ENCODE measurements at places on chromosomes 11 and 22.
A peak's percentile ranks its signal among the peaks of the same experiment; 100 is the strongest.

- DNase-seq = no peak
Measured at GRCh38 chr22:25281675-25282345, 62.4 kb downstream of the CRYBB2 start.

- DNase-seq = no peak
Measured at GRCh38 chr11:6574816-6575715, 28.4 kb downstream of the RRP8 start.

GRCh38 chr11:93905384-93905783 is 55.0 kb upstream of the VSTM5 start:
- DNase-seq = no peak

DNA sequence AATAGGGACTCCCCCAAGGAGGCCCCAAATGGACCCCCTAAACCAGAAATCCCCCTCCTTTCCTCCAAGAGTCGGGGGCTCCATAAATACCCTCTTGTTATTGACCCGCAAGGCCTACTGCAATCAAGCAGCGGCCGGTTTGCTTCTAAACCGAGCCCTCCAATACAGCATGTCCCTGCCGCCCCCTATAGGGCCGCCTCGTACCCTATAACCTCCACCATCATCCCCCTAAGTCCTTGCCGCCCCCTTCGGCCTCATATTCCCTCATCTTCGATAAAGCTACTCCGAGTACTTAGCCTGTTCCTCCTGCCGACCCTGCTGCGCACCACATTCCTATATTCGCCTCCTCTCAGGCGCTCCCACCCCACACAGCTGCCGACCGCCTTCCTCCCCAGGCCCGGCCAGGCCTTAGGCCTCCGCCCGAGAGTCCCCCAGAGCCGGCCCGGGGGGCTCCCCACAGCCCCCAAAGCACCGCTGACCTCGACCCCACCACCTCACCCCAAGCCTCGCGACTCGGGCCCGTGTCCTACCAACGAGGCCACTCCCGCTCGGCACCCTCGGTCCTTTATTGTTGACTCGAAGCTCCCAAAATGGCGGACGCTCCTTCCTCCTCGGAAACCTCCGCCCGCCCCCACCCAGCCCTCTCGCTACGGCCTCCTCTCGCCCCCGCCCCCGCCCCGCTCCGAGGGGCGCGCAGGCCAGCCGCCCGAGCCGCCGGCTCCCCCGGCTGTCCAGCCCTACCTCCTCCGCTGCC is 430 bp downstream of the DDX6 start:
- DNase-seq = peak; percentile 55

GRCh38 chr11:56910785-56911184 is 77.9 kb upstream of the OR5AK2 start:
- DNase-seq = no peak

GRCh38 chr11:134592391-134592990 is 180.4 kb upstream of the B3GAT1 start:
- peak; percentile 21 for DNase-seq

GRCh38 chr11:43746670-43747069 is 66.1 kb downstream of the HSD17B12 start:
- DNase-seq = no peak

- no peak for DNase-seq
Measured at GRCh38 chr11:118084656-118085055, 2.1 kb downstream of the SMIM35 start.

DNA sequence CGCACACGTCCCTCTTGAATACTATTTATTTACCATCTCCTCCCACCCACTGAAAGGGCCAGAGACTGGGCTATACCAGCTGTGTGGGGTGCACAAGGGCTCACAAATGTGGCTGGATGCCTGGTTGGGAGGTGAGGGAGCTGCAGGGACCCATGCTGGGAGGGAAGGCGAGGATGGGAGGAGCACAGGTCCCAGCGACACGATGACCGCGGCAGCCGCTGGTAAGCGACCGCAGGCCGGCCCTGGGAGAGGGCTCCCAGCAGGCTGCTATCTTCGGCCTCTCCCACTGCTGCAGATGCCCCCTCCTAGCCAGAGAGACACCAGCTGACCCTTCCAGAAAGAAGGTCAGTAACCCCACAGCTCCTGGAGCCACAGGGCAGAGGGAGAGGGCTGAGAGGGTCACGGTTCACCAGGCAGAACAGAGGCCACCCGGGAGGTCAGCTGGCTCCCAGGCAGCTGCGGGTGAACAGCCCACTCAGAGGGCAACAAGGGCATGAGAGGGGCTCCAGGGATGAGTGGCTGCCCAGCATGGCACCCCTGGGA is 163.9 kb downstream of the CRYBB2 start:
- DNase-seq = no peak

All from CD4-positive, alpha-beta T cell treated with Interleukin-2 at 100 ng/mL for 4 hours (primary cell).